ENCODE measurements at places on chromosomes 4 and X. TPM values are rescaled to one million over a fixed set of nuclear protein-coding genes. Genes with fewer than 3 reads are reported as not detected.

- DNase-seq, result no peak
These were observed 32.3 kb upstream of the TFDP3 start for GRCh38 chrX:133250184-133251100.

- DNase-seq, result no peak
These were observed 210.7 kb downstream of the PPP3CA start for GRCh38 chr4:101136373-101137370.

- DNase-seq, result no peak
These were observed 118.0 kb downstream of the CAMK2D start for GRCh38 chr4:113643505-113643904.

- DNase-seq, result no peak
These were observed 38.8 kb upstream of the UGDH start for GRCh38 chr4:39565878-39566600.

GRCh38 chrX:150573702-150574101 lies 5.3 kb downstream of the MTM1 start:
- DNase-seq, result no peak

The SYTL4 gene
- total RNA-seq, result 112 TPM

The LEF1 gene
- 3.4 TPM for total RNA-seq

The PABPC5 gene
- total RNA-seq, result 7.1 TPM

The HHIP gene
- 1.7 TPM for total RNA-seq

The SRPX gene
- total RNA-seq, result 25.5 TPM

The GLRB gene
- 3.8 TPM for total RNA-seq

The HPSE gene
- total RNA-seq, result 10.6 TPM
